Right hindlimb (tissue), 1 donor: ENCODE measurements at places on chromosomes 7 and 10.
A peak's percentile ranks its signal among the peaks of the same experiment; 100 is the strongest.

DNA sequence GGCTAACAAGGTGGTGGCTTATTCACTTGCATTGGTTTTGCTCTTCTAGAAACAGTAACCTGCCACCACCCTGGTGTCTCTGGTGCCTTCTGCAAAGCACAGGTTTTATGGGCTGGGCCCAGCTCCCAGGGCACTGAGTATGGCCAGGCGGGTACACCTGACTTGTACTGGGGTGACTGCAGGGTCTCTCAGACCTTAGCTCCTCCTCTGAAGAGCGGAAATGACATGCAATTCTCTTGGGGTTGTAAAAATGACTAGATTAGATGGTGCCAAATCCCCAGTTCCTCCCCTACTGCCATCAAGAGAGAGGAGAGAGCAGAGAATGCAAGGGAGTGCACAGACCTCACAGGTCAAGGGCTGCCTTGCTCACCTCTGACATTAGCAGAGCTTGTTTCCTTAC, 14.7 kb downstream of the ESYT2 start:
- DNase-seq, result no peak

GRCh38 chr7:6436385-6436685, 11.4 kb downstream of the DAGLB start:
- no peak for DNase-seq

DNA sequence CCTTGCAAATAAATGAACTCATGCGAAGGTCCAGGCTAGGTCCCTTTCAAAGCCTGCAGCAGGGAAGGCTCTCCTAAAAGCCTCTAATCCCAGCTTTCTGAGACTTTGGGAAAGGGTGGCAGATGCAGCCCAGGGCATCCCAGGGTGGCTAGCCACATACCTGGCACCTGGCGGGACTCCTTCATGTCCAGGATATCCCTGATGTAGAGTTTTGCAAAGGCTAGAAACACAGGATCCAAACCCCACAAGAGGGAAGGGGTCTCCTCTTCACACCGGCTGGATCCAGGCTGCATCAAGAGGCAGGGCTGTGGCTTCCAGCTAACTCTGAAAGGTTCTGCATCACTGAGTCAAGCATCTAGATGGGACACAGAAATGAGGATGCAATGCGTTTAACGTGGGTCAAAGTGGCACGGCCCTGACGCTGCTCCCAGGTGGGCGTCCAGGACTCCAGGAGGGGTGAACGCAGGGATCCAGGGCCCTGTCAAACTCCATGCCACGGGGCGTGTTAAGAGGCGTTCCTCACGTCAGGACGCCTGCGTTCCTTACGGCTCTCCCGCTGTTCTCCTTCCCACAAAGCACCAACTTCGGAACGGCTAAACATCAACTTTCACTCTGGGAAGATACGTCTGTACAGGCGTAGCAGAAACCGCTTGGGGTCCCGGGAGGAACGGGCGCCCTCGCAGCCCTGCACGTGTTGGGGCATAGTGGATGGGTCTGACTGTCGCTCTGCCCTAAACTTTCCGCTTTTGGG, 507 bp downstream of the STN1 start:
- DNase-seq, result no peak

- DNase-seq, result no peak
Measured at GRCh38 chr7:114303301-114303700, 111.3 kb upstream of the FOXP2 start.

GRCh38 chr10:27723436-27723835, 22.2 kb downstream of the MKX start:
- no peak for DNase-seq

GRCh38 chr10:97154781-97155180, 31.0 kb downstream of the SLIT1 start:
- DNase-seq, result no peak

- DNase-seq, result no peak
Measured at GRCh38 chr7:2915023-2915422, 70.9 kb upstream of the GNA12 start.

- peak; percentile 79 for DNase-seq
Measured at GRCh38 chr7:27169658-27170425, 4.3 kb downstream of the HOXA10 start.

DNA sequence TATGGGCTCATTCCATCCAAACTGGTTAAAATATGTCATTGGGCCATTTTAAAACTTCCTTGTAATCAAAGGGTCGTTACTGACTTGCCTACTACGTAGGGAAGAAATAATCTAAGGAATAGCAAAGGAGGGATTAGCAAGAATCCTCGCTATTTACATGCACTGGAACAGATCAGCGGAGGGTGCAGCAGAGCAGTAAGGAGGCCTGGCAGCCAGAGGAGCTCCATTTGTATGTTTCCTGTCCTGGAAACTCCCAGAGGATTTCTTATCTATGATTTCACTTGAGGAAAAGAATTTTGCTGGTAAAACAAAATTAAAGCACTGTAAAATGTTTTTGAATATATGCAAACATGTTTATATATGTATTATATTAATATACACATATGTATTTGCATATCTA, 107.3 kb downstream of the TPK1 start:
- DNase-seq, result no peak

- no peak for DNase-seq
Measured at GRCh38 chr10:11154333-11154732, 136.7 kb downstream of the CELF2 start.

GRCh38 chr7:74174606-74175082, 488 bp downstream of the EIF4H start:
- peak; percentile 77 for DNase-seq
